ENCODE measurements at places on chromosomes 7 and 10.

GRCh38 chr7:141441837-141442627 is 109.2 kb upstream of the AGK start:
- peak; percentile 71 for DNase-seq

DNA sequence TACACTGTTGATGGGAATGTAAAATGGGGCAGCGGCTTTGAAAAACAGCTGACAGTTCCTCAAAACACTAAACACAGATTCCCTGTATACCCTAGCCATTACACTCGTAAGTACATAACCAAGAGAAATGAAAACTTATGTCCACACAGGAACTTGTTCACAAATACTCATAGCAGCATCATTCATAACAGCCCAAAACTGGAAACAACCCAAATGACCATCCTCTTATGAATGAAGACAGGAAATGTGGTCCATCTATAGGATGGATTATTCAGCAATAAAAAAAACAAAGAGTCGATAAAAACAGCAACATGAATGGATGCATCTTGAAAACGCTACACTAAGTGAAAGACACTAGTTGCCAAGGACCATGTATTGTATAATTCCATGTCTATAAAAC is 23.7 kb downstream of the NMT2 start:
- DNase-seq, result no peak

- no peak for DNase-seq
Observed at GRCh38 chr7:139829775-139830117, 682 bp downstream of the TBXAS1 start.

DNA sequence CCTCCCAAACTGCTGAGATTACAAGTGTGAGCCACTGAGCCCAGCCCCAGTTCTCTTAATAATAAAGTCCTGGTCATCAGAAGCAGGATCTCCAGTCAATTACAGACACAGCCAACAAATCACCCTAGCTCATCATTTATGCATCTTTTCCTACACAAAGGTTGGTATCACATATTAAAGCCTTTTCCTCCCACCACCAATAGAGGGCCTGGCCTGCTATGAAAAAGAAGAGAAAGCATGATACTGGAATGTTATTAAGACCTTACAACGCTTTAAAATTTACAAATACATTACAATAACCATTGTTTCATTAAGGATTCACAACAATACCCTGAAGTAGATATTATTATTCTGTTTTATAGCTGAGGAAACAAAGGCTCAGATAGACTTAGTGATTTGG is 25.9 kb downstream of the VAX1 start:
- DNase-seq, result no peak

DNA sequence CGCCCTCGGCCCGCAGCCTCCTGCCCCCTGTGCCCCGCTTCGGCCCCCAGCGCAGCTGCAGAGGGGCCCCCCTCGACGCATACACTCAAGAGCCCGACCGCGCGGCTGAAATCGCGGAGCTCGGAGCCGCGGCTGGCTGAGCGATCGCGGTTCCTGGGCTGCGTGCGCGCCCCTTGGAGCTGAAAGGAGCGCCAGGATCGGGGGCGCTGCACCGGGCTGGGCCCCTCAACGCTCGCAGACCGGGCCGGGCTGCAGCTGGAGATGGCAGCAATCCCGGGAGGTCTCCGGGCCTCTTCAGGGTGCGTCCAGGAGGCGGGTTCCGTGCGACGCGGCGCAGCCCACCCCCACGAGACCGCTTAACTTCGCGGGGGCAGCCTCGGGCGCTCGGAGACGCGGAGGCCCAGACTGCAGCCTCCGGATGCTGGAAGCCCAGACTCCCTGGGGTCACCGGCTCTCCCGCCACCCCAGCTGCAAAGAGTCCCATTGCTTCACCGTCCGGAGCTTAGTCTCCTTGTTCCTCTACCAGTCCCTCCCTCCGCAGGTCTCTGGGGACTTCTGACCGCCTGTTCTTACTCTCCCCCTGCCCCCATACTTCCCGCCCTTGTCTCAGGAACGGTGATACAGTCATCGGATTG is 73.0 kb upstream of the LRRC4 start:
- no peak for DNase-seq

DNA sequence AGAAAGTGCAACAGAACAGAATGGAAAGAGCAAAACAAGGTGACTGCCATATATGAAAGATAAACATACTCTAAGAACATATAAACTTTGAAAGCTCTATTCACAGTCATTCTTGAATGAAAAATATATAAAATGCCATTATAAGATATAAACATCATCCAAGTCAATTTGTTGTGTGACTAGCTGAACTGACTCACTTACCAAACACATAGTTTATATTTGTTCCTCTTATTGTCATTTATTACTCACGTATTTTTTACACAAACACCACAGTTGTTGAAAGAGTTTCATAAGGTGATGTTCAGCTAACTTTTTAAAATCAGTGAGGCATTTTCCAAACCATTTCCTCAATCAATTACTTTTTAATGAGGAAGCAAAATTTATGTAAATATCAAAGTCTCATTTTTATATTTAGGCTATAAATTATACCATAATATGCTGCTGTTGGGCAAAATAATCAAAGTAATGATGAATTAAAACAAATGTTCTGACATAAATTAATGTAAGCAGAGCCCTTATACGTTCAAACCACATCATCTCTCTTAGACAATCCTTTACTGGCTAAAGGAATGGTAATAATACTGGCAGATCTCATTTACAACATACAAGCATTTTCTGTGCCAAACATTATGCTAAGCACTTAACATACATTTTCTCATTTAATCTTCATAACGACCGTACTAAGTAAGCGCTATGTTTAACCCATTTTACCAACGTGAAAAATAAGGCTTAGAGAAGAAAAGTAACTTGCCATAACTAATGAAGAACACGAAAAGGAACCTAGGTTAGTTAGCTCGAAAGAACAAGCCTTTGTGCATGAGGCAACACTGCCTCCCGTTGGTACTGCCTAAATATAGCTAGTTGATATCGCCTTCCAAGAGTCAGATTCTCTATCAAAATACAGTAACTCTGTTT is 7.3 kb downstream of the LRRN3 start:
- peak; percentile 80 for DNase-seq

- no peak for DNase-seq
Observed at GRCh38 chr7:209906-210305, 17.5 kb downstream of the FAM20C start.

GRCh38 chr7:6495597-6496262 is 48.0 kb upstream of the DAGLB start:
- no peak for DNase-seq

- DNase-seq, result no peak
Observed at GRCh38 chr7:91043924-91044645, 220.1 kb upstream of the FZD1 start.

DNA sequence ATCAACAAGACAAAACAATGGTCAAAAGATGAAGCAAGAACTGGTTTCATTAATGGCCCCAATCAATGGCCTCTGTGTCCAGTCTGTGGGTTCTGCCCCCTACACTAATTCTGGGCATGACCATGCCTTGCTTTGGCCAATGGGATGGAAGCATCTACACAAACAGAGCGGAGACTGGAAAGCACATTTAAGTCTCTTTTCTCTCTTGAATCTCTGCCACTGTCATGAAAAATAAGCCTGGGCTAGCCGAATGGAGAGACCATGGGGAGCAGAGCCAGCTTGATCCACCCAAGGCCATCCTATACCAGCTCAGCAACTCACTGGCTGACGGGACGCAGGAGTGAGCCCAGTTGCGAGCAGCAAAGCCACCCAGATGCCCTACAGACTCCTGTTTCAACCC is 30.9 kb downstream of the ANKRD16 start:
- peak; percentile 91 for DNase-seq

- DNase-seq, result no peak
Observed at GRCh38 chr7:118642396-118642795, 417.9 kb downstream of the ANKRD7 start.

DNA sequence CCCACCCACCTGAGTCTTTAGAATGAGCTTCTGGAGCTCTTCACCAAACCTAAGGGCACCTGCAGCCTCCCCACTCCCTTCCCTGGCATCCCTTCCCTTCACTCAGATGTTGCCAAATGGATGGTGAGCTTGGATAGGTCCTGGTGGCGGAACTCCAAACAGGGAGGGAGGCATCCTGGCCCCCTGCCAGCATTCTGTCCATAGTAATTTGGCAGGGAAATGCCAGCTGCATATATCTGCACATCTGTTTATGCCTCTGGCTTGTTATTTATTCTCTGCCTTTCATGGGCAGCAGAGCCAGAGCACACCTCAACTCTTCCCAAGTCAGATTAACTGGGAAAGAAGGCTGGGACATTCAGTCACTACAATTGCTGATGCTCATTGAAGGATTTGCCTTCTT is 18.1 kb downstream of the KAZALD1 start:
- no peak for DNase-seq

- no peak for DNase-seq
Observed at GRCh38 chr7:99393355-99394187, 14.8 kb downstream of the PDAP1 start.

- no peak for DNase-seq
Observed at GRCh38 chr10:50554995-50555568, 68.7 kb downstream of the SGMS1 start.

GRCh38 chr10:114208351-114208750 is 29.2 kb downstream of the TDRD1 start:
- DNase-seq, result no peak

DNA sequence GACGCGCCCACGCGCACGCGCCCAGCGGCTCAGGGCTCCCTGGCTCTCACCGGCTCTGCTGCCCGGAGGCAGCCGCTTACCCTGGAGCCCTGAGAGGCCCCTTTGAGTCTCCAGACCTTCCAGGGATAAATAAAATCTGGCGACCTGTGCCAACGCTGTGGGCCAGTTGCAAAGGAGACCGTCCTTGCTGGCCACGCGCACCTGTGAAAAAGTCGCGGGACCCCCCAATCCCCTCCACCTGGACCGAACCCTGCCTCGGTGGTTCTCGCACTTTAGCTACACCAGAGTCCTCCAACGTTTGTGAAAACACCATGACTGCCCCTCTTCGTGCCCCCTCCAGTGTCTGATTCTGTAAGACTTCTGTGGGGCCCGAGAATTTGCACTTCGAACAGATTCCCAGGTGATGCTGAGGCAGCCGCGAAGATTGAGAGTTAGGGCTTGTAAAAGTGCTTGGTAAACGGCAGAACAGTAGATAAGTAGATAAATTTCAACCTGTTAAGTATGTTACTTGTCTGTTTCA is 102.4 kb upstream of the SVIL start:
- DNase-seq, result no peak

DNA sequence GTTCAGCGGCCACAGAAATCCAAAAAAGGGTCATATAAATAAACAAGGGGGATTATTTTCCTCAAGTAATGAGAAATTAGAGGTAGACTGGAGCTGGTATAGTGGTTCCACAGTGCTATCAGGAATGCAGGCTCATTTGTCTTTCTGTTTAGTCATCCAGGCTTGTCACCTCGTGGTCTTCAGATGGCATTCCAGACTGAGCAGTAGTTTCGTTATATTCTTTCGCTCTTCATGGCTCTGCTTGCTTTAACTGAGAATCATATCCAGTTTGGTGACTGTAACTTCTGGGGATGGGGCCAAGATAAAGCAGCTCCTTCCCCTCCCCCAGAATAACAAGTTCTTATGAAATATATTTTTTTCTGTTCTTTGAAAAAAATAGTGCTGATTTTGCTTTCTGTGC is 9.5 kb downstream of the ANKIB1 start:
- DNase-seq, result peak; percentile 8

DNA sequence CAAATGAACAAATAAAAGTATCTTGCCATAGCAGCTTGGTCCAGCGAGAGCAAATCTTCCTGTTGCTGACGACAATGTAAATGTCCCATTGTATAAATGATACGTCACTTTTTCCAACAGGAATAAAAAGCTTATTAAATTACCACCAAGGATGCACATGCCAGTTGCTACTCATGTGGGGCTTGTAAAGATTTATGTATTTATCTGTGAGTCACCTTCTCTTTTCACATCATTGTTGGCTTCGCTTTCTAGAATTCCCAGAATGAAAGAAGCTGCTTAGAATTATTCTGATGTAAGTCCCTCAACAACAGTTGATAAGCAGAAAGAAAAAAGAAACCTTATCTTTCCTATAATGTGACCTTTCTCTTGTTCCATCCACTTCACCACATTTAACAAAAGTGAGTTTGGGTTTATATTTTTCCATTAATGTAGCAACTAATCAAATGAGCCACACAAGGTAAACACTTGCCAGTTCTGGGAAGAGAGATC is 22.4 kb downstream of the DNAJC12 start:
- DNase-seq, result no peak

DNA sequence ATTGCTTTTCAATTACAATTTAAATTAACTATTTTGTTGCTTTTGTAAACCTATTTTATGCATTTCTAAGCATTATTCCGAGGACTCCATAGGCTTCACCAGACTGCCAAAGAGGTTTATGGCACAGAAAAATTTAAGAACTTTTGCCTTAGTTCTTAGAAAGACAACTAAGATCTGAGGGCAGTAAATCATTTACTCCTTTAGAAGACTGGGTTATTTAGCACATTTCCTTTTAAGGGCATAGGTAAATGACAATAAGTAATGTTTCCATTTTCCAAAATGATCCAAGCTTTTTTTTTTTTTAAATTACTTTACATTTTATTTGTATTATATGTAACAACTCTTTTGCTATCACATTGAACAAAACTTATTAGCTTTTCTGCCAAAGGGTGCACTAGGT is 15.0 kb upstream of the STEAP4 start:
- DNase-seq, result no peak

GRCh38 chr10:27356738-27357137 is 116.1 kb upstream of the ACBD5 start:
- no peak for DNase-seq

DNA sequence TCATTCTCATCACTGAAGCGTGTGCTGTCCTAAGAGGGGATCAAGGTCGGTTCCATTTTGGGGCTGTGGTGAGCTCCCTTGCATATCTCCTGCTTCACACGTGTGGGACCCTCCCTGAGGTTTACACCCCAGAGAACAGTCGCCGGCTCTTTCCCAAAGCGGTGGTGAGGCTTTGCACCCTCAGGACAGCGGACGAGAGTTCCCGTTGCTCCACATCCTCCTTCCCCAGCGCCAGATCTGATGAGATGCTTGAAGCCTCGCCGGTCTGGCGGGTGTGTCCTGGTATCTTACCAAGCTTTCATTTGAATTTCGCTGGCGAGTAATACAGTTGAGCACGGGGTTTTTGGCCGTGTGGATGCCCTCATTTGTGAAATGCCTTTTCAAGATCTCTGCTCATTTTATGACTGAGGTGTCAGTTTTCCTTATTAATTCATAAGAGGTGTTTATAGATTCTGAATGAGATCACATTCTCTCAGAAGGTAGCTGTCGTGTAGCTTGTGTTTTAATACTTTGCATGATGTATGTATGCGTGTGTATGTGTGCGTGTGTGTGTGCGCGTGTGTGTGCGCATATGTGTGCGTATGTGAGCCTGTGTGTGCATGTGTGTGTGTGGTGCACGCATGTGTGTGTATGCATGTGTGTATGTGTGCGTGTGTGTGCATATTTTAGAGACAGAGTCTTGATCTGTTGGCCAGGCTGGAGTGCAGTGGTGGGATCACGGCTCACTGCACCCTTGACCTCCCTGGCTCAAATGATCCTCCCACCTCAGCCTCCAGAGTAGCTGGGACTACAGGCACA is 30.7 kb downstream of the ELFN1 start:
- DNase-seq, result no peak

GRCh38 chr10:60139798-60140566 is 233.6 kb upstream of the CCDC6 start:
- no peak for DNase-seq

- peak; percentile 48 for DNase-seq
Observed at GRCh38 chr10:102669206-102670064, 25.2 kb downstream of the TRIM8 start.

GRCh38 chr10:124143721-124144120 is 50.3 kb upstream of the CHST15 start:
- no peak for DNase-seq

- DNase-seq, result no peak
Observed at GRCh38 chr7:81676105-81676811, 93.6 kb downstream of the HGF start.

GRCh38 chr7:104664648-104665047 is 336.2 kb downstream of the LHFPL3 start:
- no peak for DNase-seq

Measured in Ammon's horn (tissue), 1 donor.